ENCODE measurements at places on chromosomes 2 and 18. TPM values are rescaled to one million over a fixed set of nuclear protein-coding genes. Genes with fewer than 3 reads are reported as not detected.

GRCh38 chr2:207546822-207547221 is 17.1 kb downstream of the CREB1 start:
- no peaks in the 10 kb centered on the region for H3K27me3 ChIP-seq
- no peak for DNase-seq

DNA sequence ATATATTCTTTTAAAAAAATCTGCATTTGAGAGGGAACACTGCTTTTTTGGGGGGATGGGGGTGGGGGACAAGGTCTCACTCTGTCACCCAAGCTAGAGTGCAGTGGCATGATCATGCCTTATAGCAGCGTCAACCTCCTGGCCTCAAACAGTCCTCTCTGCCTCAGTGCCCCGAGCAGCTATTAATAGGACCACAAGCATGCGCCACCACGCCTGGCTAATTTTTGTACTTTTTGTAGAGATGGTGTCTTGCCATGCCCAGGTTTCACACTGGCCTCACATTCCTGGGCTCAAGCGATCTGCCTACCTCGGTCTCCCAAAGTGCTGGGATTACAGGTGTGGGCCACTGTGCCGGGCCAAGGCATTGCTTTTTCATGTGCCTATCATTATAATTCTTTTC is 154.2 kb downstream of the ATAD2B start:
- no peak for DNase-seq
- H3K27ac ChIP-seq: no peak overlapping the region

DNA sequence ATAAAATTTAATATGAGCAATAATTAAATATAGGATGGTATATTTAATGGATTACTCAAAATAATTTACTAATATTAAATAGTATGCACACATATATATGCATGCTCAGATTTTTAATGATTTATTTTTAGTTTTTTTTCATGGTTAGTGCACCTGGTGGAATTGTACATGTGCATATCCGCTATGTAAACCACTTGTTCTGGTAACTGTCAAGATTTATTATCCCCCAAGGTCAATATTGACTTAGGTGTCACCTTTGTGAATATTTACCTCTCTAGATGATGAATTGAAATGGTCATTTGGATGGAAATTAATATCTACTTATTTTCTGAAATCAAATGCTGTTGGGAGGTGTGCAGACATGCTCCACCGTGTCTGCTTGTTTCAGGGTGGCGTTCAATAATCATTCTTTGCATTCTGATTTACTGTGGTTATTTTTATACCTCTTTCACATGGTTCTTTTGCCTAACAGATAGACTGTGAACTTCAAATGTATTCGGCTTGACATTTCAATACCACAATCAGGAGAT is 14.7 kb downstream of the CNTNAP5 start:
- no peak for DNase-seq
- H3K27ac ChIP-seq: no peak overlapping the region
- no peaks in the 10 kb centered on the region for H3K4me1 ChIP-seq
- no peaks in the 10 kb centered on the region for H3K27me3 ChIP-seq
- no peak overlapping the region for H3K4me3 ChIP-seq

GRCh38 chr2:49404108-49404507 is 249.8 kb upstream of the FSHR start:
- H3K36me3 ChIP-seq: no peaks in the 10 kb centered on the region
- no peak overlapping the region for H3K4me3 ChIP-seq
- no peak overlapping the region for H3K27ac ChIP-seq
- H3K4me1 ChIP-seq: no peaks in the 10 kb centered on the region
- DNase-seq: no peak

QPCT gene
- total RNA-seq: 1.5 TPM

DNA sequence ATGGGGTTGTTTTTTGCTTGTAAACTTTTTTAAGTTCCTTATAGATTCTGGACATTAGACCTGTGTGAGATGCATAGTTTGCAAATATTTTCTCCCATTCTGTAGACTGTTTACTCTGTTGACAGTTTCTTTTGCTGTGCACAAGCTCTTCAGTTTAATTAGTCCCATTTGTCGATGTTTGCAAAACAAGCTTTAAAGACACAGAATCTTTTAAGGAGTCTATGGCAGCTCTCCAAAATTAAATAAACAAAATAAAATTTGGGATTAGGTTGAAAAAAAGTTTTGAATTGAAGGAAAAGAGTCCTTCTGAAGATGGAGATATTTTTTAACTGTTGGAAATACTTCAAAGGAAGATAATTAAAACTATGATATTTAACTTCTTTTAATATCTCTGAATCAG is 88.8 kb downstream of the MAP3K20 start:
- no peaks in the 10 kb centered on the region for H3K27me3 ChIP-seq
- H3K4me3 ChIP-seq: no peak overlapping the region
- peaks cover 8% of the 10 kb centered on the region for H3K4me1 ChIP-seq
- no peak for DNase-seq
- no peak overlapping the region for H3K27ac ChIP-seq

GRCh38 chr2:134393075-134393461 is 139.2 kb downstream of the MGAT5 start:
- peak; percentile 37 for DNase-seq
- H3K27ac ChIP-seq: no peak overlapping the region
- no peak overlapping the region for H3K4me3 ChIP-seq
- peaks cover 8% of the 10 kb centered on the region for H3K4me1 ChIP-seq
- H3K36me3 ChIP-seq: no peaks in the 10 kb centered on the region

PDE1A gene
- total RNA-seq: 9.5 TPM

- H3K27me3 ChIP-seq: no peaks in the 10 kb centered on the region
- peak; percentile 98 for DNase-seq
- no peaks in the 10 kb centered on the region for H3K36me3 ChIP-seq
- H3K27ac ChIP-seq: peak within 1 kb of the TSS; percentile 99
- peaks cover 10% of the 10 kb centered on the region for H3K4me1 ChIP-seq
These were observed at the start of gene PCBP1 for GRCh38 chr2:70086838-70087701. Gene PCBP1, plus strand, starts transcription at chr2:70087477. Its CDS starts 267 bp downstream, at chr2:70087744.

DNA sequence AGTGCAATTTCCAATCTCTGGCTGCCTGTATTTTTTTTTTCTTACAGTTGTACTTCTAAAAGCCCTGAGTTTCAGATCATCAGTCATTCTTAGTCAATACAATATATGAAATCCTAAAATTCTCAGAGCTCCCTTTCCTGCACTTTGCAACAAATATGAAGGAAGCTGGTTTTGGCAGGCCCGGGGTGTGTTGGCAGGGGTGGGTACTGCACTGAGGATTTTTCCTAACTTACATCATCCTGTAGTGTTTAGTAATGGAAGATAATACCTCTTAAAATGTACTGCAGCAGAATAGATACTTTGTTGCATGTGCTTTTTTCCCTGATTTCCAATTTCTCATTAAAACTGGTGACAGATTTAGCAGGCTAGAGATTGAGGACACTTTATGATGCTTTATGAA is 374.6 kb downstream of the PTH2R start:
- DNase-seq: no peak

DNA sequence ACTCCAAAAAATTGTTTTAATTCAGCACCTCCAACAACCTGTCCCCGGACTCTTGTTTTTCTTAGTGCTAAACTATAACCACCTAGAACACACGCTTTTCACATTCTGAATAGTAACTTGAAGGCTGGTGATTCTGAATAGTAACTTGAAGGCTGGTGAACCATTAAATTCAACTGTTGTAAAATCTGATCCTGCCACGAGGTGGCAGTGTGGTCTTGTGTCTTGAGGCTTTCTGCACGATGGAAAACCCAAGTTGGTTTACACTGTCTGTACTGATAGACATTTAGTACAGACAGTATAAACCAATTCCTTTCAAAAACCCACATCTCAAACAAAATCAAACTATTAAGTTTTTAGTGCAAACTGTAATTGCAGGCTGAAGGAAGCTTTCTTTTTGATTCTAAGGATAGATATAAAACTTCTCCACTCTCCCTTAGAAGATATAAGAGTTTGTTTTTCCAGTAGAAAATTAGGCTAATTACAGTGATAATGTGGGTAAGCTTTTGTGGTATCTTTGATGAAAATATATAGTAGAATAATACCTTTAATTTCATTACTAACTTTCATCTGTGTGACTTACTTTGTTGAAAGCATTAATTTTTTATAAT is 57.6 kb downstream of the VAPA start:
- H3K27ac ChIP-seq: no peak overlapping the region
- H3K4me1 ChIP-seq: no peaks in the 10 kb centered on the region
- DNase-seq: peak; percentile 69
- H3K27me3 ChIP-seq: no peaks in the 10 kb centered on the region
- H3K4me3 ChIP-seq: no peak overlapping the region

IGFBP5 gene
- total RNA-seq: 2,906 TPM

- H3K4me3 ChIP-seq: no peak overlapping the region
- DNase-seq: no peak
- no peak overlapping the region for H3K27ac ChIP-seq
These were observed 10.7 kb downstream of the PRKAG3 start for GRCh38 chr2:218820746-218821369.

- DNase-seq: no peak
- no peak overlapping the region for H3K27ac ChIP-seq
- H3K27me3 ChIP-seq: no peaks in the 10 kb centered on the region
- no peak overlapping the region for H3K4me3 ChIP-seq
- H3K4me1 ChIP-seq: peaks cover 6% of the 10 kb centered on the region
These were observed 97.6 kb upstream of the PPP1CB start for GRCh38 chr2:28653892-28654662.

GRCh38 chr2:156057647-156058046 is 274.9 kb downstream of the NR4A2 start:
- no peak overlapping the region for H3K4me3 ChIP-seq
- H3K4me1 ChIP-seq: no peaks in the 10 kb centered on the region
- DNase-seq: no peak
- no peaks in the 10 kb centered on the region for H3K36me3 ChIP-seq
- no peak overlapping the region for H3K27ac ChIP-seq

TRABD2A gene
- total RNA-seq: 67.6 TPM

HOXD12 gene
- not detected for total RNA-seq

RAB17 gene
- total RNA-seq: 4.6 TPM

CDH19 gene
- total RNA-seq: 3.5 TPM

DNA sequence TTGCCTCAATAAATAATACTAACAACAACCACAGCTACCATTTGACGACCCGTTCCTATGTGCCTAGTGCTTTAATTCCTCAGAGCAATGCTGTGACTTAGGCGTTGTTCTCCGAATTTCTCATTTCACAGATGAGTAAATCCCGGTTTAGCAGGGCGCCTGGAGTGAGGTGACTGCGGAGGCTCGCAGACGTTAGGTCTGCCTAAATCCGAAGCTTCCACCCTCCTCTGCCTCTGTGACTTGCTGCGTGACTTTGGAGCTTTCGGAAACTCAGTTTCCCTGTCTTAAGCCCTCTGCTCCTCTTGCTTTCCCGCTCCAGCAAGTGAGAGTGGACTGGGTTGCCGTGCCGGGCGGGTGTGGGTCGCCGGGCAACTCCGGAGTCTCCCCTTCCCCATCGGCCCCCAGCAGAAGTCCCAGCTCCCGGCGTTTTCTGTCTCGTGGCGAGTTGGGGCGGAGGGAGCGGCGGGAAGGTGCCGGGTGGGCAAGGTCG is 711 bp upstream of the ATOH8 start:
- H3K27me3 ChIP-seq: no peaks in the 10 kb centered on the region
- DNase-seq: no peak
- H3K4me1 ChIP-seq: peaks cover 22% of the 10 kb centered on the region
- no peaks in the 10 kb centered on the region for H3K36me3 ChIP-seq
- peak overlapping the region; percentile 71 for H3K27ac ChIP-seq
- H3K4me3 ChIP-seq: peak overlapping the region; percentile 86

DNA sequence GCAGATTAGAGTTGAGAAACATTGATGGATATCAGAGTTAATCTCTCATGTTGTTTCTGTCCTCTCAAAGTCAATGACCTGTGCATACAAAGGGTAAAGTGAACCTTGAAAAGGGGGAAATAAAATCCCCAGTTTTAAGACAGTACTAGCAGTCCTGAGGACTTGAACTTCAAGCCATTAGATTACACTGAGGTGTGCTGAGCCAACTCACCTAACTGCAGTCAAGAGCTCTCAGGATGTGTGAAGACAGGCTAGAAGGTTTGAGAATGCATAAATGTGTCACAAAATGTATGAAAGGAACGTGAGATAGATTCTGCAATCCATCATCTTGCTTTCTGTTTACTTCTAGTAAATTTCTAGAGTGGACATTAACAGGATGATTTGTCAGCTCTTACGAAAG is 35.5 kb downstream of the DOCK10 start:
- no peak for DNase-seq
- no peak overlapping the region for H3K27ac ChIP-seq
- no peak overlapping the region for H3K4me3 ChIP-seq
- no peaks in the 10 kb centered on the region for H3K4me1 ChIP-seq
- no peaks in the 10 kb centered on the region for H3K36me3 ChIP-seq

GRCh38 chr2:176755537-176756135 is 457.0 kb upstream of the HNRNPA3 start:
- no peaks in the 10 kb centered on the region for H3K4me1 ChIP-seq
- H3K27me3 ChIP-seq: no peaks in the 10 kb centered on the region
- H3K27ac ChIP-seq: no peak overlapping the region

DNA sequence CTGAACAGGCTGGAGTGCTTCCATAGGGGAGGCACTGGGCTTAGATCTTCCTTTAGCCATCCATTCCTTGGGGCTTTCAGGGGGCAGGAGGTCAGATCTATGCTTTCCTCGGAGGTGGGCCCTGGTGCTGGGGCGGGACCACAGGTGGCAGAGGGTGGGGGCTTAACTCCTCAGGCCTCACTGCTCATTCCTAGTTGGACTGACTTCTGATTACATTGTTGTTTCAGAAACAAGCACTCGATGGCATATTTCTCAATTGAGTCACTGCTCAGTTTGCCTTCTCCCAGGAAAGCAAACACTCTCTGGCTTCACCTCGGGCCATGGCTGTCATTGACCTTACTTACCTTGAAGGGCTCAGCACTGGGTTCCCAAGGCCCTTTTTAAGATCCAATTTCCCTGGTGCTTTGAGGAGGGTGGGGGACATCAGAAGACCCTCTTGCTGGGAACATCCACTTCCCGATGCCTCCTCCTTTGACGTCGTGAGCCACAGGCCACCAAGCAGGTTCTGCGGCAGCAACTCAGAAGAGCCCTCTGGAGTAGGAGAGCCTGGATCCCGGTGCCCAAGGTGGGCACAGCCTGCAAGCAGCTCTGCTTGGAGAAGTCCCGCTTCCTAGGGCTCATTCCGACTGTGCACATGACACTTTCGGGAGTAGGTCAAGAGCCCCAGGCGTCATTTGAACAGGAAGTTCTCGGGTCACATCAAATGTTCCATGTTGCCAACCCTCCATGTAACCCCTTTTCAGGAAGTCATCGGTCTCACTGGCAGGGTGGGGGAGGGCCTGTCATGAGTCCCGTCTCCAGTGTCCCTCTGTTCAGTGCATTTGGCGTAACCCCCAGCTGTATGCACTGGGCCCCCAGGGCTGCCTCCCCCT is 40.6 kb downstream of the SDC1 start:
- H3K4me1 ChIP-seq: no peaks in the 10 kb centered on the region
- H3K27ac ChIP-seq: no peak overlapping the region
- no peaks in the 10 kb centered on the region for H3K36me3 ChIP-seq
- DNase-seq: no peak
- no peaks in the 10 kb centered on the region for H3K27me3 ChIP-seq

Data from ovary (tissue), 10 donors.